HS-27A (cell line): ENCODE measurements at places on chromosomes 7 and 10.

GRCh38 chr7:155829796-155830470 is 17.7 kb upstream of the SHH start:
- no peak for DNase-seq

GRCh38 chr10:6522230-6522629 is 57.8 kb downstream of the PRKCQ start:
- DNase-seq, result no peak

- no peak for DNase-seq
These were observed 7.1 kb upstream of the IFIT2 start for GRCh38 chr10:89294721-89295239.

DNA sequence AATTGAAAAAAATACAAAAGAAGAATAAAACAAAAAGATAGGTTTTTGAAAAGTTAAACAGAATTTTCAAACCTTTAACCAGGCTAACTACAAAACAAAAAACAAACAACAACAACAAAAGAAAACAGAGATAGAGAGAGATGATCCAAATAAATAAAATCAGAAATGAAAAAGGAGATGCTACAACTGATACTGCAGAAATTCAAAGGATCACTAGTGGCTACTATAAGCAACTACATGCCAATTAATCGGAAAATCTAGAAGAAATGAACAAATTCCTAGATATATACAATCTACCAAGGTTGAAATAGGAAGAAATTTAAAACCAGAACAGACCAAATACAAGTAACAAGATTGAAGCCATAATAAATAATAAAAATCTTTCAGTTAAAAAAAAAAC is 326.8 kb upstream of the VSTM2A start:
- DNase-seq, result no peak

- no peak for DNase-seq
These were observed 17.3 kb downstream of the MLXIPL start for GRCh38 chr7:73606801-73607691.

DNA sequence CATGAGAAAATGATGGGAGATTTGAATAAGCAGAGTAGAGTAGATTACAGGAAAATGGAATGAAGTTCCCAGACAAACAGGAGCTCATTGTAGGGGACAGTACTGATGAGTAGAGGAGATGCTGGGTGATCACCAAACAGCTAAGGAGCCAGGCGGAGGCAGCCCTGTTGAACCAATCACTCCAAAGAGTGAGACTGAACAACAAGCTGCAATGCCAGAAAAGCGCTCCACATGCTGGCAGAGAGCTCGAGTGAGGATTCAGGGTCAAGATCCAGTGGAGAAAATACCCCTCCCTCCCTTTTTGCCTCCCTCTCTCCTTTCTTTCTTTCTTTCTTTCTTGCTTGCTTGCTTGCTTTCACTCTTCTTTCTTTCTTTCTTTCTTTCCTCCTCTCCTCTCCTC is 133.3 kb downstream of the PFKFB3 start:
- no peak for DNase-seq

DNA sequence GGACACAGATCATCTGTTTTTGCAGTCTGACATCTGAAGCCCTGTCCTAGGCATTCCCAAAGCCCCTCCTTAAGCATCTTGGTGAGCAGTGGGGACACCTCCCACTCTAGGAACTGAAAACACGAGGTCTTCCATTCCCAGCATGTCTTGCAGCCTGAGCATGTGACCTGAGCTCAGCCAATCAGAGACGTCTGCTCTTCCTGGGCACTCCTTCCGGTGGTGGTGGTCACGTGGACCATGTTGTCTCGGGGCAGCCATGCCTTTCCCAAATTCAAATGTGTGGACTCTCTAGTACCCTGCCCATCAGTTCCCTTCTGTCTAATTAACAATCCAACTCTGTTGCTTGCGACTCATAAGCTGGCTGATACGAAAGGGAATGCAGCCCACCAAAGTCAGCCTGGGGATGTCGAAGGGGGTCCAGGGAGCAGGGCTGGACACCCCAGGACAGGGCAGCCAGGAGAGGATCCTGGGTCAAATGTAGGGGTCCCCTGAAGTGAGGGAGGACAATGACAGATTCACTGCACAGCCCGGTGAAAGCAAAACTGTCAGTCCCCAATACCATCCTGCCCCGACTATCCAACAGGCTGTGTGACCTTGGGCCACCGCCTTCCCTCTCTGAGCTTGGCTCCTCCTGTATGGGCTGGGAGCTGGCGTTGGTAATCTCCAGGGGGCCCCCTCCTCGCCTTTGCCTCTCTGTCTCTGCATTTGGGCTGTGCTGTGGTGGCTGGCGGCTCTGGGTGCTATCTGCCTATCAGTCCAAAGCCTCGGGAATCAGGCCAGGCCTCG is 57.4 kb upstream of the BAIAP2L1 start:
- no peak for DNase-seq

DNA sequence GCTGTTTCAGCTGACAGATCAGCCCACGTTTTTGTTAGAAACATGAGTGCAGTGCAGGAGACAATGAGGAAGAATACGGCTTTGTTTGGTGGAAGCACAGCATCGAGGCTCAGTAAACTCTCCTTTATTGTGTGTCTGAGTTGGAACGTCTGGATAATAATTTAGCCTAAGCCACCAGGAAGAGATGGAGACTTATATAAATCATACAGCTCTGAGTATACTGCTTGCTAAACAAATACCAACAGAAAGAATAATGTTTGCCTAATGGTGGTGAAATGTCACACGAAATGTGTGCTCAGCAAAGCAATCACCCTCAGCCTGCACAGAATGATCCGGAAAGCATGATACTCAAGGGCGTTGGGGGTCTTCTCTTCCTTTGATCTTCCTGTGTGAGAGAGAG is 664.1 kb upstream of the ADARB2 start:
- DNase-seq, result no peak

GRCh38 chr7:19146699-19147098 is 1.5 kb upstream of the FERD3L start:
- DNase-seq, result no peak

DNA sequence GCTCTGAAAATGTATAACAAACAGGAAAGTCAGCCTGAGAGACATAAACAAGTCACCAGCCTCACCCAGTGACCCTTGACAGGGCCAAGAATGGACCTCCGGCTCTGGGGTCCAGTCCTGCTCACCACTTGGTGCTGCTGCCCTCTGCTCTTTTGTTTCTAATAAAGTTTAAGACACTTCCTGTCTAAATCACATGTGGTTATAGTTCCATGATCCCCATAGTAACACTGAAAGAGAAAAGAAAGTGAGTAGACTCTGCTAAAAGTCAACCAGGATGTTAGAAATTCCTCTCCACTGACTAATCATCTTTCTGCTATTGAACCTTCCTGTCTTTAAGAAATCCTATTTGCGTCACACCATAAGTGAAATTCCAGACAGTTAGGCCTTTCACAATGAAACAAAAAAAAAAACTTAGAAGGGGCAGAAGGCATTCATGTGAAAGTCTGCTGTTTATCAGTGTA is 179.2 kb upstream of the BET1 start:
- peak; percentile 81 for DNase-seq

DNA sequence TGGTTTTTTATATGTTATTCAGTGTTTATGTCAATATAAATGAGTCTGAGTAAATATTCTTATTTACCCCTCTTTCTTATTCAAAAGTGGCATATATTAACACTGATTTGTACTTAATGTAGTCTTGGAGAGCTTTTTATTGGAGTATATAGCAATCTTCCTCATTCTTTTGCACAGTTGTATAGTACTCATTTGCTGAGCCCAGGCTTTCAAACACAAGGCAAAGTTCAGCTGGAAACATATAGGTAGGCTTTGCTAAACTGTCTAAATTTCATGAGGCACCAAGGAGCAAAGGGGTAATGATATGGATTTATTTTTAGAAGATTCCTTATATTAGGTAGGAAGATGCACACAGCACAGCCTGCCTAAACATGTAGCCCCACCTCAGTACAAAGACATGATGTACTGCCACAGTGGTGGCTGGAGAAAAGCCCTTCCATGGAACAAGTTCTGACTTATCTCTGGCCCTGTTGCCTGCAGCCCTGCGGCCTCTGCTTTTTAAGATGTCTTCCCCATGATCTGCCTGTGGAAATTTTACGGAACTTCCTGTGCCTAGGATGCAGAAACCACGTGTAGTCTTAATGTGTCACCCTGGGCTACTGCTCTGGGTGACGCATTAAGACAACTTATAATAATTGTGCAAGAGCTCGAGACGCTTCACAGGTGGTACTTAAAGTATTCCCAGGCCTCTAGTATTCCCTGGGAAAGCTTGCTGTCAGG is 9.6 kb upstream of the PDCD4 start:
- DNase-seq, result no peak

DNA sequence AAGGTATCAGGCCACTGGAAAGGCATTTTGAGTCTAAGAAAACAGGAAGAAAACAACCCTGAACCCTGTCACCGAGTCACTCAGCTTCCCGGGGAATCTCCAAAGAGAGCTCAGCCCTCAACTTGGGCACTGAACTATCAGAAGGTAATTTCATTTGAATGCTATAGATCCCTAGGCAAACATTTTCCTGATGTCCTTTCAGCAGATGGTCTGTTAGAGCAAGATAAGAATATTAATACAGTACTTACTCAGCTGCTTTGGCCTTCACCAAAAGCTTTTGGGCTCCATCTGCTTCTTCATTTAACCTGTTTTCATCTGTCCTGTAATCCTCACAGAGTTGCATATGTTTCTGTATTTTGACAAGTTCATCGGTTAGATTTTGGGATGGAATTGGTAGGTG is 34.2 kb upstream of the LAMB1 start:
- no peak for DNase-seq

GRCh38 chr10:71367271-71367670 is 29.4 kb upstream of the CDH23 start:
- DNase-seq, result no peak

DNA sequence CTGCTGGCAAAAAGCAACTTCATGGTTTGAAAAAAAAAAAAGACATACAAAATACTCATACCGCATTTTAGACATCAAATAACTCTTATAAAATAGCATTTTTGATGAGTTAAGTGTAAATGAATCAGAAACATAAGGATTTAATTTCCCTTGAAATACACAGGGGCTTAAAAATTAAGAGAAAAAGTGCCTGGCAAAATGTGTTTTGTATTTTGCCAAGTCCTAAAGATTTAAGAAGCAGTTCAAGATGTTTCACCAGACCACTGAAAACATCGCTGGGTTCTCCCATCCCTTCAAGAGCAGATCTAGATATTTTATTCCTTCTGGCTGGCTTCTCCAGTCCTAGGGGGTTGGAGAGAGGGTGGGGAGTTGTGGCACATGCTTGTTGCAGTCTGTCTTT is 396.4 kb downstream of the INHBA start:
- no peak for DNase-seq

DNA sequence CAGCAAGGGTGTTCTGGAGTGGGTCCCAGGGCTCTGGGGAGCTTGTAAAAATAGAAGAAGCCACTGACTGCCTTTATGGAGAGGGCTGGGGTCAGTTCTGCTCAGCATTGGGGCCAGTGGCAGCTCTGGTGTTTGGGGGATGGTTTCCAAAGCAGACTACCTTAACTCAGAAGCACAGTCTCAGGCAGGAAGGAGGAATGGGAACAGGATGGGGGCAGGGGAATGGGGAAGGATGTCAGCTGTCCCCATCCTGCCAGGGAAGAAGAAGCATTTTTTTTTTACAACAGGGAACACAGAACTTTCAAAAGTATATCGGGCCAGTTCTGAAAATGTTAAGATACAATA is 28.8 kb downstream of the TSPAN15 start:
- DNase-seq, result no peak

DNA sequence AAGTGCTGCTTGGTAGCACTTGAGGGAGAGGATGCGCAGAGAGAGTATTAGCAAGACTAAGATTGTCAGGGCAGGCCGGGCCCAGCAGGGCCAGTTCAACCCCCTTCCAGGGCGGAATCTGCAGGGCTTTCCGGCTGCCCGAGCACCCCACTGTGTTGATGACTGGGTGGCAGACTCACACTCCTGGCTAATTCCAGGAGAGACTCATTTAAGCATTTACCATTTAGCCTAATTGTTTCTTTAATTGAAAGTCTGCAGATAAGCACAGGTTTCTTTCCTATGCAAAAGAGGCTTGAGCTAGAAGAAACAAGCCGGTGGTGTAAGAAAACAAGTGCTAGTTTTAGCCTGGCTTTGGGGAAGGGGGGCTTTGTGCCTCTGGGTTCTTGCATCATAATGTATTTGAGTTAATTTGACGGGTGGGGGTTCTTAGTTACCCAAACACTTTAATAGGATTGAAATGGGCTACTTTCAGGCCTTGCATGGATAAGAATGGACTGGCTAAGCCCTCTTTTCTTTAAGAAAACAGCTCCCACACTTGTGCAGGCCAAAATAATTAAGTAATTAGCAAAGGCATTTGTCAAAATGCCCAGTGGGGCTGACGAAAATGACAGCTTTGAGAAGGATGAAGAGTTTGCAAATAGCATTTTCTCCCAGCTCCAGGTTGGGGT is 201.3 kb downstream of the MYOF start:
- no peak for DNase-seq

DNA sequence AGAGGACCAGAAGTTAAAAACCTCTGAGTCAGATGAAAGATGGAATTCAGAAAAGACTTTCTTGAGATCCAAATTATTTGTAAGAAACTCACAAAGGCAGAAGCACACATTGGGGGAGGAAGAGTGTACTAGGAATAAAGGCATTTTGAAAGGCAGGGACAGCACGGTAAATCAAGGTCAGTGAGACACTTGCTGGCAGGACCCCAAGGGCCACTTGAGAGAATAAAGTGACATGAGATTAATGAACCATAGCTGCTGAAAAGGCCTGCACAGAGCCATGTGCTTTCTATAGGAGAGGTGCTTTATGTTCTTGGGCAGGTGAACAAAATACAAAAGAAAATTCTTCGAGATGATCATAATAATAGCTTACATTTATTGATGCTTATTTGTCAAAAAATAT is 929.9 kb upstream of the MBL2 start:
- no peak for DNase-seq
